Stimulated activated CD8-positive, alpha-beta memory T cell treated with anti-CD3 and anti-CD28 coated beads, Interleukin-15, amount 100 ng/mL, for 48 hours (primary cell): ENCODE measurements at places on chromosomes 3 and 15.

DNA sequence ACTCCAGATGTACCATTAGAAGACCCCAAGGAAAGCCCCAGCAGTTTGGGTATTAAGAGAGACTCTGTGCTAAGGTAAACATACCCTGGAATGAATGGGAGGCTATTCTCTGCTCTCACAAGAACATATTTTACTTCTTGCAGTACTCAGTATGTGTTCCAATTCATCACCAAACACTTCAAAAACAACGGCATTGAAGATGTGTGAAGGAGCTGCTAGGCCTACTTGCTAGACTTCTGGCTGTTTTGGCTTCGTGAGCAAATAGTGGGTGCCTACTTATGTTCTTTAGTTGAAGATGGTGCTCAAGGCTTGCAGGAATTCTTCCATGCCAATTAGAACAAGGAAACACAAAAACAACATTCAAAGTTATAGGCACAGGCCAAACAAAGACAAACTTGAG, 514.5 kb downstream of the ROBO1 start:
- DNase-seq = no peak

DNA sequence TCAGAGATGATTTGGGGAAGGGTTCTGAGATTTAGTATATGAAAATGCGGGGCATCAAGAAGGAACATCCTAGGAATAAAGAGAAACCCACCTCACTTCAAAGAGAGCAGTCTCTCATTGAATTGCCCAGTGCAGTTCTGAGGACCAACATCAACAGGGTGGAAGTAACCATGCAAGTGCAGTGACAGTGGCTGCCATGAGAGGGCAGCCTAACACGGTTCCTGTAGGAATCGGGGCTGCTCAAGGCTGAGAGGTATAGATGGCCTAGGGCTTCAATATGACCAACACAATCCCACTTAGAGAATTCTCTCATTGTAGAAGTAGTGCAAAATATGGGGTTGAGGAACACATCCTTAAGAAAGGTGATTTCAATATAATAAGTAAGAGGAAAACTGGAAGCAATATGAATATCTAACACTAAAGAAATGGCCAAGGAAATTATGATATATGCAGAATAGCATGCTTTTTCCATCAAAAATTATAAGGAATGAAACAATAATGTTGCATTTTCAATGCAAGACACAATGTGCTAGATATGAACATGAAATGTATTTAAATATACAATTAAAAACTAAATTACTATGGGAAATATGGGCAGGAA, 51.1 kb upstream of the ARRDC4 start:
- DNase-seq = peak; percentile 24

- DNase-seq = no peak
Measured at GRCh38 chr3:195810455-195810845, 1.3 kb downstream of the MUC4 start.

DNA sequence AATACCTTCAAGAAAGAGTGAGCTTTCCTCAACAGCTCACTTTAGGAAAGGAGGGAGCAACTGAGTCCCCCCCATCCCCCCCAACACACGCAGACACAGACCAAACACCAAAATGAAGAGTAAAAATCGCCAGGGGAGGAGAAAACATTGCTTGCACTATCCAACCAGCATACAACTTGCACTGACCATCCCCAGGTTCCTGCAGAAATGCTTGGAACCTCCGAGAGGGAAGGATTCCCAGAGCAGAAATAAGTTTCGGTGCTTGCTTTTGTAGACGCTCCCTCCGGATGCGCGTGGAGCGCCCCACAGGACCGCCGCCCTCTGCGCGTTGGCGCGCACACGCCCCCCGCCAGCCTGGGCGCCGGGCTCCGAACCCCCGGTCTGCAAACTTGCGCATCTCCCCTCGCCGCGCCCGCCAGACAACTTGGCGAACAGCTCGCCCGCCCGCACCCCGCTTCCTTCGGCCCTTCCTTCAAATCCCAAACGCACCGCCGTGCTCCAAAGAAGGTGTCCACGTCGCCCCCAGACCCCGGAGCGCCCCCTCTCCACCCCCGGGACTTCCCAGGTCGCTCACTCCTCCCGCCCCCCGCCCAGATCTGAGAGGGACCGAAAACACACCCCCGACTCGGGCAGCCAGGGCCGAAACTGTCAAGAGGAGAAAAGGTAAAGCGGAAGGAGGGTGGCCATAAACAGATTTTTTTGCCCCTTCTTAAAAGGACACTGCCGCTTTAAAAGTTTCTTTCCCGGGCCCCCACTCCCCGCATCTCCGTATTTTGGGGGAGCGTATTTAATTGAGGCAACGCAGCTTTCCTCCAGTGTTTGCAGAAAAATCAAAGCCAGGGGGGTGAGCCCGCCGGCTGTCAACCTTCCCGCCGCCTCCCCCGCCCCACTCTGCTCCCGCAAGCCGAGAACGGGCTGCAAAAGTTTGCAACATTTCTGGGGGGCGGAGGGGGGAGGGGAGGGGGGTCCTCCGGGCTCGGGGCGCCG, 859 bp downstream of the RORA start:
- DNase-seq = no peak

GRCh38 chr15:77907824-77908751, 169.4 kb downstream of the TBC1D2B start:
- peak; percentile 38 for DNase-seq

- DNase-seq = no peak
Measured at GRCh38 chr15:97168704-97169475, 791.6 kb upstream of the ARRDC4 start.

GRCh38 chr3:15973940-15974339, 176.2 kb upstream of the ANKRD28 start:
- DNase-seq = no peak

GRCh38 chr3:10753964-10754363, 62.1 kb upstream of the SLC6A11 start:
- DNase-seq = no peak

DNA sequence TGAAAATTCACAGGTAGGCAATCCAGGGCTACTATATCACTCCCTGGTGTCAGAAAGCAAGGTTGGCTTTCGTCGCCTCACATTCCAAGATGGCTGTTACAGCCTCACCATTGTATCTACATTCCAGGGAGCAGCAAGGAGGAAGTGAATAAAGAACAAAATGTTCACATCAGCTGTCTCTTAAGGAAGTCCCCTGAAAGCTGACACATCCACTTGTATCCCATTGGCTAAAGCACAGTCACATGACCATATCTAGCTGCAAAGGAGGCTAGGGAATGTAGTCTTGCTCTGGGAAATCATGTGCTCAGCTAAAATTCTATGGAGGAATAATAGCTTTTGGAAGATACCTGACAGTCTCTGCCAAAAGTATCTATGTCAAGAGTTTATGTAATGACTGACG, 12.8 kb upstream of the GATA2 start:
- no peak for DNase-seq

DNA sequence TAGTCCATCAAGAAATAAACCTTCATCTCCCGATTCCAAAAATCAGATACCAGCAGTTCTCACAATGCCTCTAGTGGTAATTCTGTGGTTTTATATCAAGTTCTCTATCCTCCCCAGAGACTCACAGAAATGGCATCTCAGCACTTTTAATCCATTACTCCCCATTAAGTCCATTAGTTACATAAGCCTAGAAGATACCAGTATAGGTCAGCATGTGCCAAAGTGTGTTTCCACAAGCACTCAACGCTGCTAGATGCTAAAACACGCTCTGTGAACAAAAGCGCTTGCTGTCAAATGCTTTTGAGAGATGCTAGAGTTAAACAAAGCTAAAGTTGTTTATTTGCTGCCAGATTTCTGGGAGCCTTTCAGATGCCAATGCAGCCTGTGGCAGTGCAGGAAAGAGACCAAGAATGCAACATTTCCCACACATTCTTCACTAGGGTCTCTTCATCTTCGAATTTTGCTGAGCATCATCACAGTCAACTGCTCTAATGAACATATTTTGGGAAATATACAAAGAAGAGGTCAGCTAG, 918.8 kb upstream of the CFAP20DC start:
- DNase-seq = no peak

GRCh38 chr15:65659502-65660052, 37.8 kb downstream of the SLC24A1 start:
- no peak for DNase-seq

GRCh38 chr3:157092230-157092629, 67.7 kb downstream of the CCNL1 start:
- no peak for DNase-seq

- no peak for DNase-seq
Measured at GRCh38 chr15:29451201-29451781, 181.7 kb upstream of the NSMCE3 start.

- no peak for DNase-seq
Measured at GRCh38 chr3:143283432-143284128, 164.0 kb downstream of the CHST2 start.

DNA sequence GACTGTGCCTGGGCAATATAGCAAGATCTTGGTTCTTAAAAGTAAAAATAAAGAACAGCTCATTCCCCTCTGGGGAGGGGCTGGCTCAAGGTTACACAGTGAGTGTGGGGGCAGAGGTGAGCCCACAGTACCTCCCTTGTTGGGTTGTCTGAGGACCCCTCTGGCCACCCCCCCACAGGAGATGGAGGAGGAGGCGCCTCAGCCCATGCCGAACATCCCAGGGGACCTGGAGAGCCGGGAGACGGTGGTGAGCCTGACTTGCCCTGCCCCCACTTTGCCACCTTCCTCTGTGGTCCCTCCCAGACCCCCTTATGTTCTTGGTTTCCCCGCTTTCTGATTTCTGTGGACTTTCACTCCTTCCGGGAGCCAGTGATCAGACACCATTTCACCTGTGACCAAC, 28.7 kb downstream of the NGRN start:
- DNase-seq = no peak

DNA sequence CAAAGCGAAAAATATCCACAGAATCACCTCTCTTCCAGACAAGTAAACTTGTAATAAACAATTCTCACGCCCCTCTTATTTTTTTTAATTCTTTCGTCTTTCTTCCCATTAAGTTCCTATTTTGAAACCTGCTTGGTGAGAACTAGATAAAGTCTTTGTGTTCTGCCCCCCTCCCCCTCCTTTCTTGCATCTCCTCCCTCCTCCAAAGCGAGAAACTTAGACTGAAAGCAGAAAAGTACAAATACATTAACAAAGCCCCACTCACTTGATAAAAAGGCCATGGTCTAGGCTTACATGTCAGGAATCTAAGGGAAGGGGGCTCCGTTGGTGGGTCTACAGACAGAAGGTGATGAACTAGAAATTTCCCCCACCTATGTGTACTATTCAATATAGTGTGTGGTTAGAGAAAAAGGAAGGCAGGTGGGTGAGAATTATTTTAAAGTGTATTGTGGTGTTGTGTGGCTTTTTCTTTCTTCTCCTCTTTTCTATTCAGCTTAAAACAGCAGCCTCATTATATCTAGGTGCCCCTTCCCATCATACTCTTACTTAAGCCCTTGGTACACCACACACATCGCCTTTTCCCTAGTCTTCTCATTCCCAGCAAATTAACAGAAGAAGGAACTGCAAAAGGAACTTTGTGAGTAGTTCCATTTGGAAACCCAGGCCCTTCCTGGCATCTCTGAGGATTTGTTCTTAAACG, 215.3 kb downstream of the MEIS2 start:
- DNase-seq = no peak

DNA sequence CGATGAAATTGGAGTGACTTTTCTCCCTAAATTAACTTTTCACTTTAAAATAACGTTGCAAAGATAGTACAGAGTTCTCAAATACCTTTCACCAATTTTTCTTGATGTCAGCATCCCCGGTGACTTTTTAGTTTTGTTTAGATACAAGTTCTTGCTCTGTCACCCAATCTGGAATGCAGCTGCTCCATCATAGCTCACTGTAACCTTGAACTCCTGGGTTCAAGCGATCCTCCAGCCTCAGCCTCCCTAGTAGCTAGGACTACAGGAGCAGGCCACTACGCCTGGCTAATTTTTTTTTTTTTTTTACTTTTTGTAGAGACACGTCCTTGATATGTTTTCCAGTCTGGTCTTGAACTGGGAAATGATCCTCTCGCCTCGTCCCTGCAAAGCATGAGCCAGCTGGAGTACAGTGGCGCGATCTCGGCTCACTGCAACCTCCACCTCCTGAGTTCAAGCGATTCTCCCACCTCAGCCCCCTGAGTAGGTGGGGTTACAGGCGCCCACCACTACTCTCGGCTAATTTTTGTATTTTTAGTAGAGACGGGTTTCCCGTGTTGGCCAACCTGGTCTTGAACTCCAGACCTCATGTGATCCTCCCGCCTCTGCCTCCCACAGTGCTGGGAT, 747 bp downstream of the NSUN3 start:
- no peak for DNase-seq

DNA sequence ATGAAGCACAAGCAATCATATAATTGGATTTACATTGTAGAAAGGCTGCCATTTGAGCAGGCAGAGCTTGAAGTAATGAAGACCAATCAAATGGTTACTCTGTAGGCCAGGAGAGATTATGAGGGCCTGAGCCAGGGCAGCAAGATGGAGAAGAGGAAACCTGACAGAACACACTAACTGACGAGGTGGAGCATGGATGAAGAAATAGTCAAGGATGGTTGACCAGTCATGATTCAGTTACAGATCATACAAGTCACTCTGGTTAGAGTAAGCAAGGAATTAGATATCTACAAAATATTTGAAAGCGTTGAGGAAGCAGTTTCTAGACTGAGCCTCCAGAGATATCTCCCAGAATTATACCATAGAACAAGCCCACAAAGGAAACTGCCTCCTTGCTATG, 101.8 kb upstream of the THSD4 start:
- DNase-seq = no peak

DNA sequence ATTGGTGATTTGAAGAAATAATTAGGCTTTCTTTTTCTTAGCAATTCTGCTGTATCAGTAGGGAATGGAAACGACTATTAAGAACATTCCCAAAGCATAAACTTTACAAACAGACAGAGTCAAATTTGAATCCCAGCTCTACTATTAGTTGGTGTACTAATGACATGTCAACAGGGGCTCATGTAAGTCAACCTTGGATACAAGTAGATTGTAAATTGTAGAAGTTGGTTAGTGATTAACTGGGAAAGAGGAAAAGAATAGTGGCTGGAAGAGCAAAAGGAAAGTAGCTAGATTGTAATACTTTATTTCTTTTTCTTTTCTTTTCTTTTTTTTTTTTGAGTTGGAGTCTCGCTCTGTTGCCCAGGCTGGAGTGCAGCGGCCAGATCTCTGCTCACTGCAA, 38.6 kb upstream of the DPPA4 start:
- no peak for DNase-seq

- DNase-seq = no peak
Measured at GRCh38 chr3:149581681-149582370, 76.0 kb downstream of the WWTR1 start.

- no peak for DNase-seq
Measured at GRCh38 chr15:86691091-86691663, 611.5 kb downstream of the AGBL1 start.

GRCh38 chr3:23807424-23808015, 1.8 kb downstream of the UBE2E1 start:
- DNase-seq = no peak

- DNase-seq = peak; percentile 35
Measured at GRCh38 chr15:91099995-91100813, at the start of gene SV2B. Gene SV2B, plus strand, starts transcription at chr15:91100257. Its CDS starts 126,007 bp downstream, at chr15:91226264.

- DNase-seq = no peak
Measured at GRCh38 chr3:140570602-140571001, 107.3 kb upstream of the TRIM42 start.

GRCh38 chr15:56076640-56077039, 83.2 kb upstream of the NEDD4 start:
- no peak for DNase-seq

GRCh38 chr3:52786330-52787215, 8.0 kb upstream of the ITIH3 start:
- DNase-seq = no peak

GRCh38 chr3:195297446-195297845, 26.5 kb upstream of the XXYLT1 start:
- DNase-seq = no peak

GRCh38 chr3:10336761-10337160, 15.8 kb upstream of the SEC13 start:
- DNase-seq = no peak
